Epithelial cell of alveolus of lung (primary cell): ENCODE measurements at places on chromosomes 2 and 18. TPM values are rescaled to one million over a fixed set of nuclear protein-coding genes. Genes with fewer than 3 reads are reported as not detected.

Gene PROM2
- 0.72 and 1.0 TPM in 2 replicates for total RNA-seq

Gene POMC
- total RNA-seq, result 0.24 and 5.6 TPM in 2 replicates

Gene UGT1A9
- not detected in 2 replicates for total RNA-seq

Gene RBM45
- total RNA-seq, result 11.0 and 11.6 TPM in 2 replicates

Gene CRYGC
- total RNA-seq, result not detected in 2 replicates

Gene CD207
- total RNA-seq, result not detected in 2 replicates

Gene ANKRD30BL
- total RNA-seq, result not detected in 2 replicates

Gene OBSL1
- 27.0 and 93.4 TPM in 2 replicates for total RNA-seq

Gene NOSTRIN
- total RNA-seq, result 0.26 TPM in 1 of 2 replicates, not detected in the other

Gene TMEM178A
- total RNA-seq, result 0.39 and 1.8 TPM in 2 replicates

Gene SH3RF3
- 21.8 and 24.6 TPM in 2 replicates for total RNA-seq

Gene TLX2
- not detected in 2 replicates for total RNA-seq

Gene FZD7
- total RNA-seq, result 27.0 and 30.3 TPM in 2 replicates

Gene UBXN2A
- total RNA-seq, result 12.2 and 13.2 TPM in 2 replicates

Gene SPC25
- 3.5 and 7.5 TPM in 2 replicates for total RNA-seq

Gene KLHL14
- not detected in 2 replicates for total RNA-seq

Gene FAP
- 15.5 and 118 TPM in 2 replicates for total RNA-seq

Gene ESPNL
- total RNA-seq, result 0.39 and 2.9 TPM in 2 replicates

Gene MARCHF4
- under 0.01 and 1.0 TPM in 2 replicates for total RNA-seq

Gene ALPI
- total RNA-seq, result not detected in 2 replicates

Gene FNDC4
- total RNA-seq, result 10.4 and 20.9 TPM in 2 replicates

Gene PDE1A
- total RNA-seq, result 0.13 and 15.3 TPM in 2 replicates

Gene CREG2
- total RNA-seq, result 0.91 TPM in 1 of 2 replicates, not detected in the other

Gene SIX3
- not detected in 2 replicates for total RNA-seq

Gene SIX2
- 0.13 and 0.72 TPM in 2 replicates for total RNA-seq

Gene TUBB8B
- total RNA-seq, result not detected in 2 replicates

Gene CYP20A1
- total RNA-seq, result 17.7 and 18.6 TPM in 2 replicates

Gene FASTKD2
- total RNA-seq, result 22.7 and 31.7 TPM in 2 replicates

Gene IL1RN
- 0.13 TPM in 1 of 2 replicates, not detected in the other for total RNA-seq

Gene TDRD15
- total RNA-seq, result not detected in 2 replicates

Gene ANO7
- total RNA-seq, result 1.4 and 1.6 TPM in 2 replicates

Gene CFC1
- not detected in 2 replicates for total RNA-seq

Gene LRRTM1
- not detected in 2 replicates for total RNA-seq

Gene CACNB4
- total RNA-seq, result under 0.01 and 0.32 TPM in 2 replicates

Gene HMSD
- 0.16 and 0.78 TPM in 2 replicates for total RNA-seq

Gene GALNT5
- total RNA-seq, result 5.3 and 7.6 TPM in 2 replicates

Gene VWC2L
- total RNA-seq, result not detected in 2 replicates

Gene NEURL3
- total RNA-seq, result 0.13 TPM in 1 of 2 replicates, not detected in the other

Gene UGT1A5
- total RNA-seq, result not detected in 2 replicates

Gene SCTR
- not detected in 2 replicates for total RNA-seq

Gene LYG1
- not detected in 2 replicates for total RNA-seq

Gene CFC1B
- total RNA-seq, result not detected in 2 replicates

Gene RBM44
- total RNA-seq, result 0.08 TPM in 1 of 2 replicates, not detected in the other
